ENCODE measurements at places on chromosomes 7 and 10. TPM values are rescaled to one million over a fixed set of nuclear protein-coding genes. Genes with fewer than 3 reads are reported as not detected.

The GHRHR gene
- not detected for total RNA-seq

DNA sequence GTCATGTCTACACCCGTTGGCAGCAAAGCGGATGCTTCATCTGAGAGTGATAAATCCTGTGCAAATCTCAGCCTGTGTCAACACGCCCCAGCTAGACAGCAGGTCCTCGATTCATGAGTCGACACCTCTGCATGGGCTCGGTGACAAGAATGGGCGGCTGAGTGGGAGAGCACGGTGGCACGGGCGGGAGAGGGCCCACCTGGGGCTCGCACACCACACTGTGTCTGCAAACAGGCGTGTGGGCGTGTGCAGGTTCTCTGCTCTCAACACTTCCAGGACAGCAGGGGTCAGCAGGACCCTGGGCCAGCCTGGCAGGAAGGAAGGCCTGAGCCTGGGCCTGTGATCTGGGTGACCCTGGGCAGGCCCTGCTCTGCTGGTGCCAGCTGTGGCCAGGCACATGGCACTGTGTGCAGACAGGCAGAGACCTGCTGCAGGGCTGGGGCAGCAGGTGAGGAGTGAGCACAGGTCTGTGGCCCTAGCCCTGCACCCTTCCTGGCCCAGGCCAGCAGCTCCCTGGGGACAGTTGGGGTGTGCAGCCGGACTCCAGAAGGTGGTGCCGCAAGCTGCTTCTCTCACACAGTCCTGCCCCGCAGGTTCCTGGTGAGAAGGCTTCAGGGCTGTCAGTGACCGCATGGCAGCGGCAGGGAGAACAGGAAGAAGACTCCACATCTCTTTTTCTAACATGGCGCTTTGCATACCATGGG lies 216.4 kb downstream of the ELFN1 start:
- no peak overlapping the region for H3K4me3 ChIP-seq
- no peak for DNase-seq
- H3K4me1 ChIP-seq, result no peaks in the 10 kb centered on the region
- no peaks in the 10 kb centered on the region for H3K36me3 ChIP-seq
- no peaks in the 10 kb centered on the region for H3K27me3 ChIP-seq

The IKZF5 gene
- 9.4 TPM for total RNA-seq

- no peaks in the 10 kb centered on the region for H3K27me3 ChIP-seq
- no peaks in the 10 kb centered on the region for H3K36me3 ChIP-seq
- no peak for DNase-seq
- H3K27ac ChIP-seq, result no peak overlapping the region
Observed at GRCh38 chr10:33102071-33102470, 144.0 kb upstream of the ITGB1 start.

Measured in sigmoid colon (tissue), 7 donors.